HFF-Myc (cell line): ENCODE measurements at places on chromosomes 6 and 20.

GRCh38 chr20:37500311-37500710 is 20.7 kb upstream of the NNAT start:
- no peak for DNase-seq

GRCh38 chr20:41632896-41633295 is 14.7 kb upstream of the CHD6 start:
- no peak for DNase-seq

DNA sequence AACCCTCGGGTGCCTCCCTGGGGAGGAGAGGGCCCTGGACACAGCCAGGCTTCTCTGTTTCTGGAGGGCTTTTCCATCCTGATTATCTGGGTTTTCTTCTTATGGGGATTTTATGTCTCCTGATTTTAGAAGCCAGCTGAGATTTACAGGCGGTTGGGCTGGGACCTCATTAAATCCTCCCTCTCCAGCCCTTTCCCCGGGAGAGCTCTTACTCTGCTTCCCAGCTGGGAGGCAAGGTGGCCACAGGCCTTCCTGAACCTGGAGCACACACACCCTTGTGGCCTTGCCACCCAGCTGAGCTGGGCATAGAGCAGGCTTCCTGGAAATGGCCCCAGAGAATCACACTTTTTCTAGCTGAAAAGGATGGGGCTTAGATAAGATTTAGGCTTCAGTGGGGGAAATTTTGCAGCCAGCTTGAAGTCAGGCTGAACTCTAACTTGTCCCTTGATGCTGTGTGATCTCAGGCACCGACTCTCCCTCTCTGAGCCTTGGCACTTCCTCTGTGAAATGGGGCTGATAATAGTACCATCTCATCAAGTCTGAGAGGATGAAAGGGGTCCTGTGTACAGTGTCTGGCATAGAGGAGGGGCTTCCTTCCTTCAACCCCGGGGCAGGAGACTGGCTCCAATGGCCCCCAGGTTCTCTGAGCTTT is 16.6 kb downstream of the VSTM2L start:
- DNase-seq, result no peak

DNA sequence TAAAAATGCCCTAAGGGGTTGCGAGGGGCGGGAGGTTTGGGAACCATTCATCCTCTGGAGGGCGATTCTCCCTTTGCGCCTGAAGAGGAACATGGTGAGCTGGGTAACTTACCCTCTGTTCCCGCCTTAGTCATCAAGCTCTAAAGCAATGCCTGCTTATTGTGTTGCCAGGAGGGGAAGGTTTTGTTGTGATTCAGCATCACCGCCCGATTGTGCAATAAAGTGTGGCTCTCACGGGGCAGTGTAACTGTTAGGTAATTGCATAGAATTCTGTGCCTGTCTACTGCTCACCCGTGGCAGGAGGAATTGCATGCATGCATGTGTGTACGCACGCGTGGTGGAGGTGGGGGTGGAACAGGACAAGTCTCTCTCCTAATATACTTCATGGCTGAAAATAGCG is 95.5 kb upstream of the AGPAT4 start:
- DNase-seq, result peak; percentile 26

DNA sequence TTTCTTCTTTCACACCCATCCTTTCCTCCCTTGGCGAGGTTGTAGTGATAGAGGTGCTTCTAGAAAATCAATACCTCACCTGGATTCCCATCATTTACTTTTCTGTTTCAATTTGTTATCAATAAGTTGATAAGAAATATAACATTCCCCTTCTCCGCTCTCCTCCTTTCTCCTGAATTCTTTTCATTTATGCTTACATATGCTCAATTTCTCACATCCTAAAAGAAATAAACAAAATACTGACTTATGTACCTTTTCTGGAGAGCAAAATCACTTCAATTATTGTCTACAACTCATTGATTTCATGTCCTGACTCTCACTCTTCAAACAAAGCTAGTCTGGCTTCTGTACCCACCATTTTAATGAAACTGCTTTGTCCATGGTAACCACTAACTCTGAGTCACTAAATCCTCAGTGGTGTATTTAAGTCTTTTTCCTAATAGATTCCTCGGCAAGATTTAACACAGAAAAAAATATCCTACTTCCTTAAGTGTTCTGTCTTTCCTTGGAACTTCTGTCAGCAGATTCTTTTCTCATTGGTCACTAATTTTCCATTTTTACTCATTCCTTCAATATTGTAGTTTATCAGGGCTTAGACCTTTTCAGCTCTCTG is 289.6 kb downstream of the RFPL4B start:
- no peak for DNase-seq
